Activated T-helper 2 cell treated with anti-CD3 and anti-CD28 coated beads, Interferon-gamma antibody, Interleukin-2, Interleukin-4, amounts not matched to agents 10 μg/mL and 5 μg/mL and 100 μg/mL, durations not matched to agents 14 hours and 24 hours and 36 hours (primary cell): ENCODE measurements at places on chromosomes 6 and 20. TPM values are rescaled to one million over a fixed set of nuclear protein-coding genes. Genes with fewer than 3 reads are reported as not detected.

GRCh38 chr6:145213614-145214013 is 521.7 kb downstream of the EPM2A start:
- H3K4me1 ChIP-seq, result peaks cover 8% of the 10 kb centered on the region
- no peaks in the 10 kb centered on the region for H3K36me3 ChIP-seq
- no peak overlapping the region for H3K27ac ChIP-seq
- no peak overlapping the region for H3K4me3 ChIP-seq

DNA sequence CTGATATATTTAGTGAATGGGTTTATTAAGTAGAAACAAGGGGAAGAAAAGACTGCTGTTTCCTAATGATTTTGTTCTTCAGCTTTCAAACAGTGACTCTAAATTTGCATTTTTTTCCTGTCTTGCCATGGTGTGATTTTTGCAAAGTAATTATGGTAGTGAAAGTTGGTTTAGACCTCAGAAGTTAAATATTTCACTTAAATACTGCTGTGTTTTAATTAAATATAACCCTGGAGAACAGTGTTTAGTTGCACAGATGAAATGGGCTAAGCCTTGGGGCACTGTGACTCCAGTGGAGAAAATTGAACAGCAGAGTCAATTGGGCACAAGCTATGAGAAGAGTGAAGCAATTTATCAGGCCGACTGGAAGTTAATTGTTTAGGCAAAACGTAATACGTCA is 111.1 kb upstream of the MCHR2 start:
- H3K27me3 ChIP-seq, result peaks cover 21% of the 10 kb centered on the region
- H3K4me3 ChIP-seq, result no peak overlapping the region
- DNase-seq, result no peak
- H3K4me1 ChIP-seq, result peaks cover 4% of the 10 kb centered on the region

- H3K36me3 ChIP-seq, result no peaks in the 10 kb centered on the region
- no peaks in the 10 kb centered on the region for H3K4me1 ChIP-seq
- H3K4me3 ChIP-seq, result no peak overlapping the region
- peaks cover 33% of the 10 kb centered on the region for H3K27me3 ChIP-seq
- no peak for DNase-seq
- H3K27ac ChIP-seq, result no peak overlapping the region
These were observed 11.6 kb downstream of the MAFB start for GRCh38 chr20:40677343-40677924.

- H3K27ac ChIP-seq, result no peak overlapping the region
- H3K27me3 ChIP-seq, result no peaks in the 10 kb centered on the region
- no peaks in the 10 kb centered on the region for H3K4me1 ChIP-seq
- H3K4me3 ChIP-seq, result no peak overlapping the region
- no peak for DNase-seq
- H3K36me3 ChIP-seq, result peaks cover 44% of the 10 kb centered on the region
These were observed 104.0 kb downstream of the MTFR2 start for GRCh38 chr6:136146130-136146529.

- no peak overlapping the region for H3K4me3 ChIP-seq
- peaks cover 15% of the 10 kb centered on the region for H3K4me1 ChIP-seq
- no peak overlapping the region for H3K27ac ChIP-seq
- peaks cover 34% of the 10 kb centered on the region for H3K36me3 ChIP-seq
- no peak for DNase-seq
These were observed 347.1 kb downstream of the CDKAL1 start for GRCh38 chr6:20881365-20881764.

DNA sequence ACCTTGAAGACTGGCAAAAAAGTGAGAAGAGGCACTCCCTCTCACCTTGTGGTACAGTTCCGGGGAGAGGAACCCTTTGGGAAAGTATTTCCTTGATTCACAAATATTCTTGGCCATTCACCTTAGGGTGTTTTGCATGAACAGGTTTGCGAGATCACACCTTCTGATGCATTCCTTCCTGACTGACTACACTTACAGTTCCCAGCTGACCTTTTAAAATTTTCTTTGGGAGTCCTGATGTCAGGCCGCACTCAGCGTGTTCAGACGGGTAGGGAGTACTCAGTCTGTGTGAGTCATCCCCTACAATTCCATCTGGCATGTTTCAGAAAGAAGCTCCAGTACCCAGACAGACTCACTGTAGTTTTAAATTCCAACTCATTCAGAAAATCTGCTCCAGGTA is 1.7 kb downstream of the ADGRF4 start:
- no peak for DNase-seq
- no peaks in the 10 kb centered on the region for H3K36me3 ChIP-seq
- no peak overlapping the region for H3K27ac ChIP-seq
- H3K4me1 ChIP-seq, result peaks cover 2% of the 10 kb centered on the region
- H3K4me3 ChIP-seq, result no peak overlapping the region
- H3K27me3 ChIP-seq, result peaks cover 5% of the 10 kb centered on the region

The CDYL gene
- total RNA-seq, result 40.0 and 40.9 TPM in 2 replicates

DNA sequence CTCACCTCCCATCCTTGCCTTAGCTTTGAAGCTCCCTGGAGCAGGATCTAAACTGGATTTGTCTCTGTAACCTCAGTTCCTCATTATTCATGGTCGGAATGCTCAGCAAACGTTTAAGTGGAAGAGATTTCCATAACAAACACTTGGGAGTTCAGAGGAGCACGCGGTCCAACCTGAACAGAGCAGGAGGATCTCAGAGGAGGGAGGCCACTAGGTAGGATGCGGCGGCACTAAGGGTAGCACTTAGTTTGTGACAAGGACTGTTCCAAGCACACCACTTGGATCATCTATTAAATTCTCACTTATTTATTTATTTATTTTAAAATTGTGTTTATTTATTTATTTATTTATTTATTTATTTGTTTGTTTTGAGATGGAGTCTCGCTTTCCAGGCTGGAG is 13.3 kb upstream of the CCN5 start:
- no peak overlapping the region for H3K4me3 ChIP-seq
- DNase-seq, result no peak
- no peaks in the 10 kb centered on the region for H3K4me1 ChIP-seq
- no peaks in the 10 kb centered on the region for H3K36me3 ChIP-seq

The ADA gene
- total RNA-seq, result 33.3 and 34.5 TPM in 2 replicates

The DPPA5 gene
- not detected in 2 replicates for total RNA-seq

GRCh38 chr20:37755665-37756064 is 61.8 kb downstream of the CTNNBL1 start:
- H3K27ac ChIP-seq, result no peak overlapping the region
- peaks cover 30% of the 10 kb centered on the region for H3K36me3 ChIP-seq
- H3K27me3 ChIP-seq, result no peaks in the 10 kb centered on the region
- H3K4me1 ChIP-seq, result no peaks in the 10 kb centered on the region
- H3K4me3 ChIP-seq, result no peak overlapping the region

The MOCS1 gene
- total RNA-seq, result 1.2 and 1.6 TPM in 2 replicates

The NTSR1 gene
- not detected in 2 replicates for total RNA-seq
